Activated CD8-positive, alpha-beta memory T cell treated with anti-CD3 and anti-CD28 coated beads, Interleukin-2, amount 10 ng/mL, durations not matched to agents 7 days and 5 days (primary cell): ENCODE measurements at places on chromosomes 16 and 17. TPM values are rescaled to one million over a fixed set of nuclear protein-coding genes. Genes with fewer than 3 reads are reported as not detected.

The CPPED1 gene
- total RNA-seq = 20.5 TPM

The EPN2 gene
- 2.9 TPM for total RNA-seq

DNA sequence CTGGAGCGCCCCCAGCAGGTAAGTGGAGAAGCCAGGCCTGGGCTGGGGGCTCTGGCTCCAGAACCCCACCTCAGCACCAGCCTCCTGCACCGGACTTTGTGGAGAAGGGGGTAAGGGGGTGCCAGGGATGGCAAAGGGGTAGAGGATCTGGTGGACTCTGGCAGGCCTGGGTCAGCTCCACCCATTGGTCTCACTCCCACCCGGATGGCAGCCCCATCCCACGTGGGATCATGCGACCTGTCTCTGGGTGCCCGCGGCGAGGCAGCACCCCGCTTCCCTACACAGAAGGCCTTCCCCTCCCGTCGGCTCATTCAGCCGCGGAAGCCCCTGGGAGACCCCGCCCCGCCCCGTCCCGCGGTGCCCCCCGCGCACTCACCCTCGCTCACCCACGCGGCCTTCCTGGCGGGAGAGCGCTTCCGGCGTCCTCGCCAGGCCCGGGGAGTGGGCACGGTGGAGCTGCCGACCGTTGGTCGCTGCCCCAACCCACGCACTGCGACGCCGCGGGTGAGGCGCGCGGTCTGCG is 498 bp upstream of the PLEKHG4 start:
- no peaks in the 10 kb centered on the region for H3K27me3 ChIP-seq
- H3K27ac ChIP-seq = peak overlapping the region; percentile 78
- peak; percentile 73 for DNase-seq
- H3K4me3 ChIP-seq = peak overlapping the region; percentile 80
- peaks cover 19% of the 10 kb centered on the region for H3K4me1 ChIP-seq

GRCh38 chr17:67606896-67607604 is 110.7 kb upstream of the NOL11 start:
- H3K27me3 ChIP-seq = no peaks in the 10 kb centered on the region
- H3K36me3 ChIP-seq = peaks cover 5% of the 10 kb centered on the region
- H3K27ac ChIP-seq = no peak overlapping the region
- no peak for DNase-seq
- H3K4me3 ChIP-seq = no peak overlapping the region

DNA sequence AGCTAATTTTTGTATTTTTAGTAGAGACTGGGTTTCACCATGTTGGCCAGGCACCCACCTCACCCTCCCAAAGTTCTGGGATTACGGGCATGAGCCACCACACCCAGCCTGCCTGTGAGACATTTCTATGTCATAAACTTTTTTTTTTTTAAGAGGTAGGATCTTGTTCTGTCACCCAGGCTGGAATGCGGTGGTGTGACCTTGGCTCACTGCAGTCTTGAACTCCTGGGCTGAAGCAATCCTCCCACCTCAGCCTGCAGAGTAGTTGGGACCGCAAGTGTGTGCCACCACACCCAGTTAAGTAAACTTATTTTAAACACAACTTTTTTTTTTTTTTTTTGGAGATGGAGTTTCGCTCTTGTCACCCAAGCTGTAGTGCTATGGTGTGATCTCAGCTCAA is 47.2 kb downstream of the SCNN1G start:
- no peak overlapping the region for H3K27ac ChIP-seq
- H3K4me3 ChIP-seq = no peak overlapping the region
- H3K4me1 ChIP-seq = no peaks in the 10 kb centered on the region

The MAP2K3 gene
- total RNA-seq = 65.5 TPM

DNA sequence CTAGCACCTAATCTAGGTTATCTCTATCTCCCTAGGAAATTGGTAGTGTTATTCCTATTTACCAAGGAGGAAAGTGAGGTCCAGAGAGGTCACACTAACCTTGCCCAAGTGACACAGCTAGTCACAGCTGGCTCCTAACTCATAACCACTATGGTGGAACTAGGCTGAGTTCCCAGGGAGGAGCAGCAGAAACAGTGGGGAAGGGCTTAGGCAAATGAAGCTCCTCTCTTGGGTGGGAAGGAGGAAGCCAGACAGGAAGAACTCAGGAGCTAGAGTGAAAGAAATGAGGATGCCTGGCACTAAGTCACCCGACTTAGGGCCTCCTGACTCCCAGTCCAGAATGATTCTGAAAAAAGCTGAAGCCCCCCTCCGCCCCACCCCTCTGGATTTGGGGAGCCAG is 34.5 kb downstream of the PSME3IP1 start:
- peak; percentile 12 for DNase-seq
- H3K4me1 ChIP-seq = peaks cover 2% of the 10 kb centered on the region
- peaks cover 20% of the 10 kb centered on the region for H3K36me3 ChIP-seq
- no peak overlapping the region for H3K27ac ChIP-seq
- H3K27me3 ChIP-seq = no peaks in the 10 kb centered on the region

DNA sequence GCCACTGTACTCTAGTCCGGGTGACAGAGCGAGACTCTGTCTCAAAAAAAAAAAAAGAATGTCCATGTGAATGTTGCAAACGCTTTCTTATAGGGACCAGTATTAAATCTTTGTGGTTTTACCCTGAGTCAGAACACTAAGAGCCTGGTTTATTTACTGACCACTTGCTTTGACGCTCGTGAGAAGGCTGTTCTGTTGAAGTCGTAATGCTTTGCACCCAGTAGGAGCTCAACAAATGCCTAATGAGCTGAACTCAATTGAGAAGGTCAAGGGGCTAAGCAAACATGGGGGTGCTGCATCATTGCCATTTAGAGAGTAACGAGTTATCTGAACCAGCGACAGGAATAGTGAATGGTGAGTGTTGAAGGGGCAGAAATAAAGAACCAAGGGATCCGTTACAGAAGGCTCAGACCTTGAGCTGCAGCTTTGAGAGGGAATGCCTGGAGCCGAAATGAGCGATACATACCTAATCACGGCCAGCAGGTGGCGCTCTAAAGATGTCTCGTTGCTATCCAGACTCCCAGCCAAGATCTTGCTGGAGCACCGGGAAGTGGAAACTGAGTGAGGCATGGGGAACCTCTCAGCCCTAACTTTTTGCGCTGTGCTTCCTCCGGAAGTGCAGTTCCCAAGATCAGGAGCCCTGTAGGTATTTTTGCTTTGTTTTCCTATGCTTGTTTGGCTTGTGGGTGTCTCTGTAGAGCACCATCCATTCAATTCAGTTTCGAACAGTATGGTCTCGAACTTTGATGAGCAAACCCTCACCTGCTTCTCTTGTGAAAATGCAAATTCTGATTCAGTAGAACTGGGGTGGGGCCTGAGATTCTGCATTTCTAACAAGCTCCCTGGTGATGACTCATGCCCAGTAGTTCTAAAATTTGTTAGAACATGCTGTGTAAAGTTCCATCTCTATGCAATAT is 12.6 kb upstream of the RNF222 start:
- H3K4me1 ChIP-seq = peaks cover 32% of the 10 kb centered on the region
- no peak overlapping the region for H3K27ac ChIP-seq
- DNase-seq = peak; percentile 83
- H3K4me3 ChIP-seq = no peak overlapping the region
- peaks cover 38% of the 10 kb centered on the region for H3K27me3 ChIP-seq
- H3K36me3 ChIP-seq = no peaks in the 10 kb centered on the region

The ZNF597 gene
- 2.4 TPM for total RNA-seq

- no peak for DNase-seq
Observed at GRCh38 chr16:65662256-65662655, 540.4 kb upstream of the CDH11 start.

- no peak for DNase-seq
- H3K4me3 ChIP-seq = no peak overlapping the region
- no peaks in the 10 kb centered on the region for H3K27me3 ChIP-seq
- H3K27ac ChIP-seq = no peak overlapping the region
Observed at GRCh38 chr16:65372171-65372570, 250.3 kb upstream of the CDH11 start.
